ENCODE measurements at places on chromosomes 4 and X.

GRCh38 chr4:112747036-112747435, 110.1 kb downstream of the LARP7 start:
- DNase-seq = no peak

DNA sequence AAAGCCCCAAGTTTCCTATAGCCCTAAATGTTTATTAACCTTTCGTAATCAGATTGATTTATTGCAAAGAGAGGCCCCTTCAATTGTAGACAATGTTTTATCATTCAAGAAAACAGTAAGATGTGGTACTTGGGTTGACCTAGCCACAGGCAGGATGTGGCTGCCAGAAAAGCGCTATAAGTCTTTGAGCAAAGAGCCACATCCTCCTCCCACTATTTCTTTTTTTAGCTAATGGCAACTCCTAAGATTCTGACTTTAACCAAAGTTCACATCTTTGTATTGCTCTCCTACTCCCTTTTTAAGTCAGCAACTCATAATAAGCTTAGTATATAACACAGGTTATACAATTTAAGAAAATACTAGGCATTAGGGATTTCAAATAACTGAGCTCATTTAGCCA, 70.7 kb upstream of the PPP3CA start:
- DNase-seq = peak; percentile 52

DNA sequence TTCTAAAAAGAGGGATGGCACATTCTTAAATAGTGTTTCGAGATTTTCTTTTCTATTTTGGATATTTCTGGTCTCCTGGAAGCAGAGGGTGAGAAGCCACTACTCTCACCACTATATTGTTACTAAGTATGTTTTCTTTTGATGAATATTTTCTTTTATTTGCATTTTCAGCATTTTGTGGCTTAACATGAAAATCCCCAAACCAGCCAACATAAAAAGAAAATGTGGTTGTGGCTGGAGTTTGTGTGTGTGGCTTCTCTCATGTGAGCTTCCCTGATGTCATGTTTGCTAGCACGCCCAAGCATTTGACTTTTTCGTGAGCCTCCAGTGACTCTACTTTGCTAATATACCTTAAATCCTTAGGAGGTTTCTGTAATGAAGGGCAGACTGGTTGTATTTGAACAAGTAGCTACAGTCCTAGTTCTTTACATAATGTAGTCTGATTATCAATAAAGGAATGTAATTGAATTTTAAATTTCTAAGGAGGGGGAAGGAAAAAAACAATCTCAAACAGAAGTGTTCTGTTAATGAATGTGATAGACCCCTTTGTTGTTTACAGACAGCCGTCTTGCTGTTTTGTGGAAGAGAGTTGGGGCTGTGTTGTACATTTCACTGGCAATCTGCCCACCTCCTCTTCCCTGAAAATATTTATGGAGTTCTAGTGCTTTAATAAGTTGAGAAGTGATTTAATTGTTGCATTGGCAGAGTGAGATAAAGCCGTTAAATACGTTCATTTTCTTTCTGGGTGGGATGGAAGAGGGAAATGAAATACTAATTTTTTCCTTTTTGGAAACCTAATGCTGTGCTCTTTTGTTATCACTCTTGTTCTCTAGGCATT, 114.6 kb downstream of the ARHGAP10 start:
- no peak for DNase-seq

DNA sequence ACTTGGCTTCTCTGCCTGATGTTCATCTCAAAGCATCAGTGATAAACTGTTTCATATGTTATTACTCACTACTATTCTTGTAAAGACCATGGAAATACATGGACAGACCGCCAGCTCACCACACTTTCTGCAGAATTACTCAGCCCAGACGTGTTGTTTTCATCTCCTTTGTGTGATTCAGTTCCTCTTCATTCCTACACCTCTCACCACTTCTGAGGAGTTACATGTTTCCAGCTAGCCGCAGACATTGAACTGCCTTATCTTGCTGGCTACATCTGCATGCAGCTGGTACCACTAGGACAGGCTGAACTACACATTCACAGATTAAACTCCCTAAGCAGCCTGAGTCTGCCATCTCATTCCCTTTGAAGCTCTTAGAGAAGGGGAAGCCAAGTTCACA, 443.2 kb upstream of the FGF16 start:
- no peak for DNase-seq

DNA sequence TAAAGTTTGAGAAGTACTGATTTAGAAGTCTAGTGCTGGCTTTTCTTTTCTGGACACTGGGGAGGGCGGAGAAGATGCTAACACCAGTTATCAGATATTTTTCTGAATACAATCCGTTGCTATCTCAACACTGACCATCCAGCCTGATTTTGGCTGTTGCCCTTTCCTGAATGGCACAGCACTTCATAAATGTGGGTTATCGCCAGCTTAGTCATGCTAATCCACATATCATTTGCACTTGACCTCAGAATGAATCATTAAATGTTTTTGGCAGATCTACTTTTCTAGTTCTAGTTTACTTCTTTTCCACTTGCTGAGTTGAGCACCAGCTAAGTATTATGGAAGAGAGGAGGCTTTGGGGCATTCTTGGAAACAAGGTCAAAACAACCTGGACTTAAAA, 60.8 kb upstream of the ESX1 start:
- DNase-seq = no peak

DNA sequence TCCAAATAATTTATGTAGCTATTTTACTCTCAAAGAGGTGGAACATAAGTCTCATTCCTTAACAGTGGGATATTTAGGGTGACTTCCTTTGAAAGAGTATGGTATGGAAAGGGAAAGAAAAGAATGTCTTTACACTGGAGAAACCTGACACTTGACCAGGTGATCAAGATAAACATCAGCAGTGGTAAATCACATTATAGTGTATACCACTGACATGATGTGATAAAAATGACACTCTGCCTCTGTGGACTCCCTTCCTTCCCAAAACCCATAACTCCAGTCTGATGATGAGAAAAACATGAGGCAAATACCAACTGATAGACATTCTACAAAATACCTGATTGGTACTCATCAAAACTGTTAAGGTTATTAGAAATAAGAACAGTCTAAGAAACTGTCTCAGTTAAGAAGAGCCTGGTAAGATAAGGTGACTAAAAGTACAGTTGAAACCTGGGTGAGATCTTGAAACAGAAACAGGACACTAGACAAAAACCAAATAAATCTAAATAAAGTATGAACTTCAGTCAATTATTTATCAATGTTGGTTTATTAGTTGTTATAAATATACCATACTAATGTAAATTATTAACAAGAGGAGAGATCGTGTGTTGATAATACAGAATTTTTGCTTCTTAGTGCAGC, 144.2 kb upstream of the PCDH18 start:
- no peak for DNase-seq

GRCh38 chr4:93495346-93495745, 333.2 kb upstream of the ATOH1 start:
- DNase-seq = no peak

- no peak for DNase-seq
These were observed 21.5 kb downstream of the JADE1 start for GRCh38 chr4:128830906-128831503.

DNA sequence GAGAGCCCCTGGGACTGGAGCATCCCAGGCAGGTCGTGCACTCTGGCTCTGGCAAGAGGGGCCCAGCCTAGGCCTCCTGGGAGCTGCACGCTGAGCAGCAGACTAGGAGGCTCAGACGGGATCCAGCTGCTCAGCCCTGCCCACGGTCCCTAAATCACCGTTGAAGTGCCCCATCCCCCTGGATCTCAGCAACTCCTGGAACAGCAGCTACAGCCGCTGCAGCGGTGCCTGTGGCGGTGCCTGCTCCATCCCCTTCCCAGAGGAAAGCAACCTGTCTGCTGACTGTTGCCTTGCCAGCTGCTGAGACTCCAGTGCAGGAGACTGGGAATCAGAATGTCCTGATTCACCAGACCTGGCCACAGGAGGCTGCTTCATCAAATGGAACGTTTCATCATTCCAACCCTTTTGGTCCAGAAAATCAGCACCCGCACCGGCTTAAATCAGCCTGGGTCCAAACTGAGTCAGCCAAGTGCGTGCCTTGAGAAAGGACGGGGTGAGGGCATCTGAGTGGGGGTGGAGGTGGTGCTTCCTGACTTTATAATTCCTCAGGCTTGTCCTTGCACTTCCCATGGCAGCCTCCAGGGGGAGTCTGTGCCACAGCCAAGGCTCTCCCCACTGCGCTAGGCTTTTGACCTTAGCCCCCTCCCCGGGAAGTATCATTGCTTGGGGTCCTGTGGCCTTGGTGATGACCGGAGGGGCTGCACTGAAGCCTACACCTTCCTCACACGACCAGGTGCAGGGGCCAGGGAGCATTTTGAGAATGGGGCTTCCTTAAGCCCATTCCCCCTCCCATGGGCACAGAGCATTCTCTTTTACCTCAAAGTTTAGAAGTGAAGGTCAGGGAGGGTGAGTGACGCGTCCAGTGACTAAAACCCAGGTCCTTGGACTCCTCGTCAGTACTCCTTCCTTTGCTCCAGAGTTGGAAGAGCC, 6.5 kb downstream of the ZNF185 start:
- peak; percentile 61 for DNase-seq

- no peak for DNase-seq
These were observed 46.7 kb downstream of the IRF2 start for GRCh38 chr4:184427687-184428086.

- no peak for DNase-seq
These were observed 520.0 kb downstream of the IL1RAPL1 start for GRCh38 chrX:29107231-29107630.

GRCh38 chr4:121800638-121800960, 524 bp upstream of the EXOSC9 start:
- no peak for DNase-seq

- no peak for DNase-seq
These were observed 87.1 kb upstream of the PRPS1 start for GRCh38 chrX:107541244-107541643.

GRCh38 chr4:91064157-91064853, 937.1 kb downstream of the CCSER1 start:
- DNase-seq = no peak

DNA sequence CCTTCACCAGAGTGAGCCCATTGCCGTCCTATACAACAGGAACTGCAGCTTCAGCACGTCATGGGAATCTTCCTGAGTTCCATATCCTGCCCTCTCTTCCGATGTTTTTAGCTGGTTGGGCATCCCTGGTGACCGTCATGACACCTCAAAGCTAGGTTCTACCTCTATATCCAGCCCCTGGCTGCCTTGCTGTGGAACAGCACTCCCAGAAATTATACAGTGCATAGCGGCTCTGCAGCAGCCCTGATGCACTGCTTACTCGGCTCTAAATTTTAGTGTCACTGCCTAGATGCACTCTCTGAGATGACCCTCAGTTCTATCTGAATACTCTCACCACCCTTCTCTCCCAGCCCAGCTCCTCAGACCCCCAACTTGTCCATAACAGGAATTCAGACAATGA, 44.3 kb downstream of the ARHGEF38 start:
- no peak for DNase-seq

- DNase-seq = no peak
These were observed 1777.8 kb upstream of the TENM3 start for GRCh38 chr4:180465364-180465763.

GRCh38 chr4:65287071-65287470, 383.2 kb downstream of the EPHA5 start:
- no peak for DNase-seq

DNA sequence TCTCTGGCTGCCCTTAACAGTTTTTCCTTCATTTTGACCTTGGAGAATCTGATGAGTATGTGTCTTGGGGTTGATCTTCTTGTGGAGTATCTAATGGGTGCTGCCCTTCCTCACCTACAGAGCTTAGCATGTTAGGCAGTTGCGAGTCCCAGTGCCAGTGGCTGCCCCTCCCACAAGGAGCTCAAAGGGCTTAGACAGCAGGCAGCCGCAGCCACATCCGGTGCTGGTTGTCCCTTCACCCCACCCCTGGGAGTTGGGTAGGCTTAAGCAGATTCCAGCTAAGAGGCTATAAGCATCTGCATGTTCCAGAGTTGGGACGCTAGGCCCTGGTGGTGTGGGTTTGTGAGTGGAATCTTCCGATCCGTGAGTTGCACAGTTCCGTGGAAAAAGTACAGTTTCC, 322.1 kb upstream of the ARX start:
- no peak for DNase-seq

- DNase-seq = no peak
These were observed 84.8 kb upstream of the WDR44 start for GRCh38 chrX:118261151-118261550.

DNA sequence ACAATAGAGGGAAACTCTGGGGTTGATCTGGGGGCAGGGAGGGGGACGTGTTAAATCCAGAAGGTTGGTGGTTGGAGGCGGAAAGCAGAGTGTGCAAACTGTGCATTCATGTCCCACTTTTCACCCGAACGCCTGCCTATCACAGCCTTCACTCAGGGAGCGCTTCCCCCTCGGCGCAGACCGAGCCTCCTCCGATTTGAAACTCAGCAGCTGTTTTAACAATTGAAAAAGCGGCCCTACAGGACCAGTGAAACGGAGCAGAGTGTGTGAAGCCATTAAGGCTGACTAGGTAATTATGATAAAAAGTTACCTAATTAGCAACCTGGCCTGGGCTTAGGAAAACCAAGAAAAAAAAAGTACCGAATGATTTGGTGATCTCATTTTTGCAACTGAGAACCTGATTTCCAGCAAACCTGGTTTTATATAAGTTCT, 685 bp upstream of the NDNF start:
- no peak for DNase-seq

DNA sequence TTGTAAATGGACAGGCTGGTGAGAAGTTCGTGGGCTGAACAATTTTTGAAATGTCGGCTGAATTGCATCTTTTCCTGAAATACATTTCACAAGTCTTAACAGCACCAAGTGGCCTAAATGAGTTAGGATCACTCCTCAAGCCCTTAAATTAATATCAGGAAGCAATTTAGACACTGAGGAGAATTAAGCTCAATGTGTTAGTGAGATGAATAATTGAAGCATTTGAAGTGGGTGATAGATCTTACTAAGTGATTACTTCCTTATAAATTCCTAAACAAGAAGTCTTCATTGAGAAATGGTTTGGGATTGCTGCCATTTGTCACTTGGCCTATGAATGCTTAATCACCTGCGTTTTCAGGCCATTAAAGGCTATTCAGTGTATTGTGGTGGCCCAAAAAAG, 116.8 kb downstream of the NAA11 start:
- DNase-seq = no peak

GRCh38 chr4:9924750-9925149, 96.5 kb downstream of the SLC2A9 start:
- no peak for DNase-seq

DNA sequence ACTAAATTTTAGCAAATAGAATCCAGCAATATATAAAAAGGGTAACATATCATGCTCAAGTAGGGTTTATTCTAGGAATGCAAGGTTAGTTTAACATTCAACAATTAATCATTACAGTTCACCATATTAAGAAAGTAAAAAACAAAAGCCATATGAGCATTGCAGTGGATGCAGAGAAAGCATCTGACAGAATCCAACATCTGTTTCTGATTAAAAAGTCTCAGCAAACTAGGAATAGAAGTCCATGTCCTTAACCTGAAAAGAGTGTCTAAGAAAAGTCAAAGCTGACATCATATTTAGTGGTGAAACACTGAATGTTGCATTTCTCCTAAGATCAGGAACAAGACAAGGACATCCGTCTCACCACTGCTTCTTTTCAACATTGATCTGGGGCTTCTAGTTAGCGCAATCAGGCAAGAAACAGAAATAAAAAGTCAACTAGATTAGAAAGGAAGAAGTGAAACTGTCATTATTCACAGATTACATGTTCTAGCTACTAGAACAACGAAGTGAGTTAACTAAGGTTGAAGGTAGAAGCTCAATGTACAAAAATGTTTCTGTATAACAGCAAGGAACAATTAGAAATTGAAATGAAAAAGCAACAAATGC, 49.3 kb downstream of the MRPL1 start:
- no peak for DNase-seq

Data from activated T-cell treated with anti-CD3 and anti-CD28 coated beads, Interleukin-2, amount 50 U/mL, for 24 hours (primary cell).